GM12864 (cell line): ENCODE measurements at places on chromosomes 7 and 10.

GRCh38 chr7:34952822-34953221 is 84.5 kb downstream of the DPY19L1 start:
- DNase-seq = no peak

- no peak for DNase-seq
Observed at GRCh38 chr10:77507291-77507880, 130.2 kb downstream of the KCNMA1 start.

DNA sequence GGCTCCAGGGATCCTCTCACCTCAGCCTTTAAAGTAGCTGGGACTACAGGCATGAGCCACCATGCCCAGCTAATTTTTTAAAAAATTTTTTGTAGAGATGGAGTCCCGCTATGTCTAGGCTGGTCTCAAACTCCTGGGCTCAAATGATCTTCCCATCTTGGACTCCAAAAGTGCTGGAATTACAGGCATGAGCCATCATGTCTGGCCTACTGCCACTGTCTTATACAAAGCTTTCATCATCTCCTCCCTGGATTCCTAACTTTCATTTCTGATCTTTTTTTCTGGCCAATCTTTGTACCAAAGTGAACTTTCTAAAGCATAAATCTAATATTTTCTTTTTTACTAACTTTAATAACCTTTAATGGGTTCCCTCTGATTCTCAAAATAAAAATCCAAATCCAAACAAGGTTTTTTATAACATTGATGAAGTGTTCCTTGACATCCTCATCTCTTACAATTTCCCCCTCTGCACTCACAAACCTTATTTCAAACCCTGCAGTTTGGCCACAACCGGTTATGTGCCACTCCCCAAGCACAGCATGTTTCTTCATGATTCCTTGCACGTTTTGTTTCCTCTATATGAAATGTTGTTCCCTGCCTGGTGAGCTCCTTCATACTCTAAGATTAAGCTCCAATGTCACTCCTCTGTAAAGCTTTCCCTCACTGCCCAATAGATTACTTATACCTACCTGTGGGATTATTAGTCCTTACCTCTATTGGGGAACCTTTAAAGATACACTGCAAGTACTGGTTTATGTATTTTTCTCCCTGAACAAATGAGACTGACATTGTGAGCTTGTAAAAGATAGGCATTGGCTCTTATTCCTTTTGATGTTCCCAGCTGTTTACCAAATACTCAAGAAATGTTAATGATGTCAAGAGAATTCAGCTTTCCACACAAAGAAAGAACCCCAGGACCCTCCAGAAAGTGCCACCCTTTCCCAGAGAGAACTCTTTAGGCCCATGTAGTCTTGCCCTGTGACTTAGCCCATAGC is 101.7 kb downstream of the HOXA1 start:
- DNase-seq = no peak

DNA sequence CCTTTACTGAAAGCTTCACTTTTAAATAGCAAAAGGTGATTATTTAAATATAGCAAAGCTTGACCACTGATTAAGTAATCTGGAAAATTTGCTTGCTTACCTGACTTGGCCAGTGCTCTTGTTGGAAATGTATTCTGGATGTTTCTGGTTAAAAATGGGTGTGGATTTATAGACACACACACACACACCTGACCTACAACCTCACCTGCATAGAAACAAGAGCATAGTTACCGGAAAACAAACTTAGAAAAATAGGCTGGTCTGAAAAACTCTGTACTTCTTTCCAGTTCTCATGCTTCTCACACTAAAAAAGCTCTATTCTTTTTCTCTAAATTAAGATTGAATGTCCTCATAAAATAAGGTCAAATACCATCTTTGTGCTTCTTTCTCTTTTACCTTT is at the start of gene AGR3:
AGR3 (minus strand) TSS at position 140 of the 400 bp plus-strand sequence. CDS start 3,365 bp downstream, outside the sequence.
- DNase-seq = no peak

DNA sequence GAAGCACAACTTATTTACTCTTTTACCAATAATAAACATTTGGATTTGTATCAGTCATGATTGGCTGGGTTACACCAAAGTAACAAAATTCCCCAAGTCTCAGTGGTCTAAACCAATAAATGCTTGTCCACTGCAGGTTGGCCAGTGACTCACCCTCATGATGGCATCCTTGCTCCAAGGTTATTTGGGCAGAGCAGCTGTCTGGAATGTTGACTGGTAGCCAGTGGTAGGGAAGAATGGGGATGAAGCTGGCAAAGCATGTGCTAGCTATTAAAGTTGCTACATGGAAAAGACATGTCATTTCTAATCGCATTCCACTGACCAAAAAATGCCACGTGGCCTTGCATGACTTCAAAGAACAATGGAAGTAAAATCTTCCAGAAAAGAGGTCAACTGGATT is 1168.7 kb upstream of the CELF2 start:
- no peak for DNase-seq

- no peak for DNase-seq
Observed at GRCh38 chr7:3882782-3883181, 581.7 kb downstream of the SDK1 start.

GRCh38 chr10:78746155-78746763 is 322.5 kb upstream of the ZMIZ1 start:
- no peak for DNase-seq

GRCh38 chr7:40810274-40810673 is 675.5 kb downstream of the SUGCT start:
- no peak for DNase-seq

GRCh38 chr10:2703953-2704352 is 363.4 kb upstream of the PFKP start:
- DNase-seq = no peak

DNA sequence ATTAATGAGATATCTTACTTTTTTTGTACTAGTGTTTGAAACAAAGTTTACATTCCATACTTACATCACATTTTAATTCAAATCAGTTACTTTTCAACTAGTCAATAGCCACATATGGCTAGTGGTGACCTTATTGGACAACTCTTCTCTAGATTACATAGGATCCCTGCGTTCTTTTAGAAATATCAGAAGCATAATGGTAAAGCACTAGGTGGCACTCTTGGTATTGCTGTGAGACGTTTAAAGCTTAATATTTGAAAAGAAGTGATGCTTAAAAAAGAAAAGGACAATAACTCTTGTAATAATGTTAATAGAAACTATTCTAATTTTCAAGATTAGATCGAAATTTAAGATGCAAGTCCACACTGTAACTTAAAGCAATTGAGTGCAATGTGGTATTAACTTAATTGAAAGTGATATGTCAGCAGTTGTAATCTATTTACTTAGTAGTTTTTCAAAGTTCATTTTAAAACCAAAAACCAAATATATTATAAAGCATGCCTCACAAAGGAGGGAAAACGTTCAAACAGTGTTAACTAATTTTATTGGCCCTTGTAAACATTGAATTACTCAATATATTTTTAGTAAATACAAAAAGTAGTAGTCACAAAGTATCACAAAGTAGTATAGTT is 339.1 kb downstream of the ATRNL1 start:
- no peak for DNase-seq

GRCh38 chr7:128807191-128807590 is 15.4 kb downstream of the CCDC136 start:
- DNase-seq = no peak

GRCh38 chr7:147432576-147432975 is 1158.0 kb upstream of the C7orf33 start:
- no peak for DNase-seq

DNA sequence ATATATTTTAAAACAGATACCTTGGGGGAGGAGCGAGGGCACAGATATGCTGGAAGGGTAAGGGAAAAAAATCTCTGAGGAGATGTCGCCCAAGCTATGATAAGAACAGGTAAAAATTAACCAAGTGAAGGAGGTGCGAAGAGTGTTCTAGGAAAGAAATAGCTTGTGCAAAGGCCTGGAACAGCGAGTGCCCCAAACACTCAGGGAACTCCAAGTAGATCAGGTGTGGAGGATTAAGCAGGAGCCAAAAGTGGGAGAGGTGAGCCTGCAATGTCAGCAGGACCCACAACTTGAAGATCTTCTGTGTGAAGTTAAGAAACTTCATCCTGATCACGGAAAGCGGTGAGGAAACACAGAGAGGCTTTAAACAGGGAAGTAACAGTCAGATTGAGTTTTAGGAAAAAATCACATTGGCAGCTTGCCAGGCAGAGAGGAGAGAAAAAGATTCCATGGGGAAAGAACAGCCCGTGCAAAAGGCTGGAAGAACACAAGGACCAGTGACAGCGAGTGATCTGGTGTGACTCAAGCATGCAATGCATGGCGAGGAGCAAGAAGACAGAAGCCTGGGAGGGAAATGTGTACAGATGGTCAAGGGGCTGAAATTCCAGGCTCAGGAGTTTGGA is 30.7 kb downstream of the FGF8 start:
- DNase-seq = no peak

- no peak for DNase-seq
Observed at GRCh38 chr7:73526896-73527821, 5.1 kb upstream of the BAZ1B start.

DNA sequence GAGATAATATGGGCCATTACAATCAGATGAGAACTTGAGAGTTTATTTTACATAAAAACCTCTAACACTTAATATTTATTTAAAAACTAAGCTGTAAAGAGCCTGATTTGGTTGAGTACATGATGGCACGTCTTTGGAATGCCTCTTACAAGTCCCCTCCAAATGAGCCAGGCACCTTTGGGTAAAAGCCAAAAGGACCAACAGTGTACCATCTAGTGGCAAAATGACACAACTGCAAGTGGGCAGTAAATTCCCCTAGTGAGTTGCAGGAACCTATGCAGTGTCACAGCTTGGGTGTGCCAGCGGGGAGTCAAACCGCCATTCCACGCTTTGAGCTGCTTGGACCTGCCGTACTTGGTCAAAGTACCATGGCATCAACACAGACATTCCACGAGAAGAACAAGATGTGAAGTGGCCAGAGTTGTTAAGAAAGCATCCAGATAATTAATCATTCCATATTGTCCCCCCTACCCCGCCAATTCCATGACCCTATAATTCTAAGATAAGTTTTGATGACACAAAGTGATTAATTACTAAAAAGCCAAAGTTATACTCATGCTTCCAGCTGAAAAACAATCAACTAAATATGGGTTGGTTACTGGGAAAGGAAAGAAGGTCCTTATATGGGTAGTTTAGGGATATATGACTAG is 115.2 kb downstream of the SORBS1 start:
- DNase-seq = peak; percentile 37

DNA sequence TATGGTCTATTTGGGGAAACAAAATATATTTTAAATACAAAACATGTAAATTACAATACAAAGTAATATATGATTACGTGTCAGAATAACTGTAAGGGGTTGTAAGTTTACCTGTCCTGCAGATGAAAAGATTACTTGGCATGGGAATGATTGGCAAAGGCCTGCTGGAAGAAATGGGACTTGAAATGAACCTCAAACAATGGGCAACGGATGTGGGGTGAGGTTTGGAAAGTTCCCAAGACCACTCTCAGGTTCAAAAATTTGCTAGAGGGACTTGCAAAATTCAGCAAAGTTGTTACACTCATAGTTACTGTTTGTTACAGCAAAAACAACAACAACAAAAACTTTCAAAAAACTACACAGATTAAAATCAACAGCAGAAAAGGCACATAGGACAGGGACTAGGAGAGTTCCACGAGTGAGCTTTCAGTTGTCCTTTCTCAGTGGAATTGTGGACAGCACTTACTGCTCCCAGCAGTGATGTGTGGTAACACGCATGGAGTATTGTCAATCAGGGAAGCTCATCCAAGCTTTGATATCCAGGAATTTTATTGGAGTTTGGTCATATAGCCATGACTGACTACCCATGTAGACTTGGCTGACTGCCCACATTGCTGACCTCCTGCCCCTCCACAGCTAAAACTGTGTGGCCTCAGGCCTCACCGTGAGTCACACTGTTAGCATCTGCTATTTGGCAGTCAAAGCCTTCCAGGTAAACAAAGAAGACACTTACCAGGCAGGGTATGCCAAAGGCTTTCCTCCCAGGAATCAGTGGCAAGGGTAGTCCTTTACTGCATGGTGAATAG is 43.8 kb downstream of the EXOC6 start:
- no peak for DNase-seq

DNA sequence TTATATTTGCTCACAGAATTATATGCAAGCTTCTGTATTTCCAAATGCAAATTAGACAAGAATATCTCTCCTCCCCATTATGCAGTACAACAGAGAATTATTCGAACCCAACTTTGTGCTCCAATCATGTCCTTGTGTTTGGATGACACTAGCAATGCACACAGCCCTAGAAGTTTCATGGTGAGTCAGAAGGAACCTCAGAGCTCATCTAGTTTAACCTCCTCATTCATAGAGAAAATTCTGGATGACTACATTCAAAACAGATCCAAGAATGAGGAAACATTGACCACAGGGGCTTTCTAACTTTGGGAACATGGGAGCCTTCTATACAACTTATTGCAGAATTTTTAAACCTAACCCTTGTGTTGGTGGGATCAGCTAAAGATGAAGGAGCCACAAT is 12.8 kb upstream of the ARID5B start:
- DNase-seq = no peak

DNA sequence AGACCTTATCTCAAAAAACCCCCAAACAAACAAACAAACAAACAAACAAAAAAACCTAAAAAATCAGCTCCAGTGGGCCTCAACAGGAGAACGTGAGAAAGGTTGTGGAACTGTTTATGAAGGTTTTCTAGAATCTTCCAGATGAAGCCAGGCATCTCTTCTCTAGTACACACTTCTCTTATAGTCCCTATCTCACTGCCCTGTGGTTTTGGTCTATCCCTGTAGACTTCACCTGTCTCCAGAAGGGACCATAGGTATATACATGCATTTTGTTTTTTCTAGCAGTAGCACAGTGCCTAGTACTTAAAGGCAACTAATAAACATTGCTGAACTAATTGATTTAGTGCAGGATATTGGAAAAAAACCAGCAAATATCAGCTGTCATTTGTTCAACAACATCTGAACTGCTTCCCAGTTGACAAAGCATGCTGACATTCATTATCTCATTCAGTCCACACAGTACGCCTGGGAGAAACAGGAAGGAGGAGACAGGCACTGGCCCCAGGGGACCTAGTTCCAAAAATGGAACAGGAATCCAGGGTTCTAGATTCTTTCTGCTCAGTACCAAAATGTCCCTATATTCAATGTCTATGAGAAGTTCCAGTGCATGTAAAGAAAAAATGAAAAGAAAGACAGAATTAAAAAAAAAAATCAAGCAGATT is 59.8 kb downstream of the C10orf67 start:
- no peak for DNase-seq

DNA sequence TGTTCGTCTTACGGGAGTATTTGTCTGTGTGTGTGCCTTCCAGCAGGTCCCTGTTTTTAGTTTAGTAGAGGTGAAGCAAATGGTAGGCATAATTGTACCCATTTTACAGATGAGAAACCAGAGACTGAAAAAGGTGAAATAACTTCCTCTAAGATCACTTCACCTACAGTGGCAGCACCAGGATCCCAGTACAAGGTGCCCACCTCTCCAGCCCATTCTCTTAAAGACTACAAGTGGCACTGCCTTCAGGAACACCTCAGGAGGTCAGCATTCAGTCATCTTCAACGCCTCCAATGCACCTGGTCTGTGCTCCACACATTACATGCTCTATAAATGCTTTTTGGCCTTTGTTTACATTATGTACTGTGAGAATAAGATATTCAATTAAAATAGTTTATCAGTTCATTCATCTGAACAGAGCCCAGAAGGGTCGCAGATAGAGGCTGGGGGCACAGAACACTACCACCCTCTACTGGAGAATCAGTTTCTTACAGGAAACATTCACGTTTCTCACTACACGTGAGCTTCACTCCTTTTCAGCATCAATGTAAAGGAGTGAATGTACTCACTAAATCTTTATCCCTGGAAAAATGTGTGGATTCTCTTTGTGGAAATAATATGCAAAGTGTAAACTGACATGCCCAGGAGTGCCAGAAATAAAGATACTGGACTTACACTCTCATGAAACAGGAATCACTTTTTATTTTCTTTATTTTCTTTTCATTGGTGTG is 45.5 kb upstream of the ABLIM1 start:
- DNase-seq = no peak
